Natural killer cell (primary cell): ENCODE measurements at places on chromosomes 11 and 22.

- no peaks in the 10 kb centered on the region for H3K36me3 ChIP-seq
- no peaks in the 10 kb centered on the region for H3K27me3 ChIP-seq
- DNase-seq, result no peak
- peaks cover 6% of the 10 kb centered on the region for H3K4me1 ChIP-seq
- no peak overlapping the region for H3K27ac ChIP-seq
- H3K4me3 ChIP-seq, result no peak overlapping the region
Measured at GRCh38 chr11:69004411-69005182, 8.4 kb downstream of the MRGPRF start.

GRCh38 chr22:44646668-44647067, 55.3 kb upstream of the PRR5 start:
- no peak overlapping the region for H3K4me3 ChIP-seq
- no peaks in the 10 kb centered on the region for H3K4me1 ChIP-seq
- no peak overlapping the region for H3K27ac ChIP-seq
- H3K27me3 ChIP-seq, result no peaks in the 10 kb centered on the region
- no peak for DNase-seq
- H3K36me3 ChIP-seq, result no peaks in the 10 kb centered on the region

DNA sequence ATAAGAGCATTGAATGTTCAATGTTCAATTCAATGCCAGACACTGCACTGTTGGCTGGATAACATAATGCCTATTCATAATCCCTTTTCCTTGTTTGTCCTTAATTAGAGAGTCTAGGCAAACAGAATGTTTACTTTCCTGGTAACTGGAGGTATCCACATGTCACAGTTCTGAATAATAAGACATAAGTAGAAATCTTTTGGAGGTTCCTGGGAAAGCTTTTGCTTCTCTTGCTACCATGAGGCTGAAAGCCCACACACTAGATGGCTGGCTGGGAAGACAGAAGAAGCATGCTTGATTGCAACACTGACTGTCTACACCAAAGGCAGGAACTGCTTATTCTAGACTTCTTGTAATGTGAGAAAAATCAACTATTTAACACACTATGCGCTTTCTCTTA, 79.5 kb downstream of the GAB2 start:
- H3K4me1 ChIP-seq, result no peaks in the 10 kb centered on the region
- no peak overlapping the region for H3K4me3 ChIP-seq
- no peak for DNase-seq
- no peaks in the 10 kb centered on the region for H3K27me3 ChIP-seq

DNA sequence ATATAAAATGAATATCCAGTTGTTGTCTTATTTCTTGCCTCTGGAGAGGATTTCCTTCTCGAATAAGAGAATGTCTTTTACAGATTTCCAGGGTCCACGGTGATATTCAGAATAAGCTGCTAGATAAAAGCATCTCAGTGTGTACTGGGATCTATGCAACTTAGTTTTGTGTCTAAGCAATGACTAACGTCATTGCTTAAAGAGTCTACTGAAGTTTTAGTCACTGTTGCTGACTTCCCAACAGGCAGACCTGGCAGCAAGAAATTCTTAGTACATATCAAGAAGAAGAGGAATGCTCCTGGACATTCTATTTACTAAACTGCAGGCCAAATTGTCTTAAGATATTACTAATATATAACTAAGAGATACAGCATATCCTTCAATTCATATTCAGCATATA, 70.3 kb downstream of the SOX6 start:
- H3K36me3 ChIP-seq, result no peaks in the 10 kb centered on the region
- no peaks in the 10 kb centered on the region for H3K4me1 ChIP-seq
- no peaks in the 10 kb centered on the region for H3K27me3 ChIP-seq

DNA sequence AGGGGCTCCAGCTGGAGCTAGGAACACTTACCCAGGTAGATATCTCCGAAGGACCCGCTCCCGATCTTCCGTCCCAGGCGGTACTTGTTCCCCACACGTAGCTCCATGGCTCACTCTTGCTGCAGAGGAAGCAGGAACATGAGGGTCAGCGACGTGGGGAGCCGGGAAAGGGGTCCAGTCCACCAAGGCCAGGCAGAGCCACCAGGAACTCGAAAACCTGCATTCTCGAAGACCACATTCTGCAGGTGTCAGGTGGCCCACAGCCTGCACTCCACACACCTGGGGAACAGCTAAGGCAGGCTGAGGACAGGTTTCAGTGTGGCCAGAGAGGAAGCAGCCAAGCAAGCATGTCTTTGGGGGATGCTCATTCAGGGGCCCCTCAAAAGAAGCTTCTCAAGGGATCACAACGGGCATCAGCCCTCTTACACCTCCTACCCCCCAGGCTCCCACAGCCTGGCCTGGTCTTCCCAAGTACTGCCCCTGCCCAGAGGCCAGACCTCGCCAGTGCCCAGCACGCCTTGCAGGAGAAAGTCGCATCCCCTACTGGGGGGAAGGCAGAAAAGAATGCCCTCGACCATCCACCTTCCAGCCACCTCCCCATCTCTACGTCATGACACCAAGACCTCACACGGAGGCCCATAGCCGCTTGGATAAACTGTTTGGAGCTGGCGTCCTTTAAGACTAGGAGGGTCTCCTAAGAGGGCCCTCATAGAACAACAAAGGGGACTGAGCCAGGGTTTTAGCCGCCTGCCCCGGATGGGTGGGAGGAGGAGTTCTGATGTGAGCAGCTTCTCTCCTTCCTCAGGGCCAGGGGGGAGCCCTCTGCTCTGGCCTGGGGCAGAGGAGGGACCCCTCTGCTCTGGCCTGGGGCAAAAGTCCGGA, 2.9 kb downstream of the CSNK1E start:
- DNase-seq, result peak; percentile 41
- no peak overlapping the region for H3K4me3 ChIP-seq
- H3K27me3 ChIP-seq, result no peaks in the 10 kb centered on the region
- peak overlapping the region; percentile 79 for H3K27ac ChIP-seq

DNA sequence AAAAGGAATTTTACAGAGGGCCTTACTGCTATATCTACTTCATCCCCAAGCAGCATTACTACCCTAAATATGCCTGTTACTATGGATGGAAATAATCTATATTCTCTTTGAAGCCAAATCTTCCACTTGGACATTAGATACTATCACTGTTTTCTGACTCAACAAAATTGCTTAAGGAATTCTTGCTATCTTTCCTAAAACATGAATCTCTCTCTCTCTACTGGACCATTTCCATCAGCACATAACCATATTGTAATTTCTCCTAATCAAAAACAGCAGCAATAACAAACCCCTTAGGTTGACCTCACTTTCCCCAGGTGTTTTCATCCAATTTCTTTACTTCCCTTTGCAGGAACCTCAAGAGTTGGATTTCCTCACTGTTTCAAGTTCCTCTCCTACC, 67.9 kb upstream of the BLID start:
- H3K4me3 ChIP-seq, result no peak overlapping the region
- H3K27me3 ChIP-seq, result no peaks in the 10 kb centered on the region
- H3K36me3 ChIP-seq, result no peaks in the 10 kb centered on the region
- H3K4me1 ChIP-seq, result no peaks in the 10 kb centered on the region
- no peak overlapping the region for H3K27ac ChIP-seq
- DNase-seq, result no peak

DNA sequence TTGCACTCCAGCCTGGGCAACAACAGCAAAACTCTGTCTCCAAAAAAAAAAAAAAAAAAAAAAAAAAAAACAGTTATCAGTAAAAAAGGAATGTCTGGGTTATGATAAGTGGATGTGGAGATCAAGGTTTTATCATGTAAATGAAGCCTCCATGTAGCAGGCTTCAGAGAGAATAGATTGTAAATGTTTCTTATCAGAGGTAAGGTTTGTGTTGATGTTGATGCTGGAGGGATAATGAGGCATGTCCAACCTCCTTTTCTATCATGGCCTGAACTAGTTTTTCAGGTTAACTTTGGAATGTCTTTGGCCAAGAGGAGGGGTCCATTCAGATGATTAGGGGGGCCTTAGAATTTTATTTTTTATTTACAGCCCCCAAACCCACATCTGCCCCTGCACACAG, 35.4 kb upstream of the TREH start:
- DNase-seq, result no peak
- no peaks in the 10 kb centered on the region for H3K27me3 ChIP-seq
- no peak overlapping the region for H3K4me3 ChIP-seq
- no peaks in the 10 kb centered on the region for H3K36me3 ChIP-seq

- no peaks in the 10 kb centered on the region for H3K27me3 ChIP-seq
- H3K4me3 ChIP-seq, result no peak overlapping the region
- peaks cover 10% of the 10 kb centered on the region for H3K4me1 ChIP-seq
- no peak for DNase-seq
Measured at GRCh38 chr22:21054714-21055563, 9.2 kb downstream of the LRRC74B start.

- no peaks in the 10 kb centered on the region for H3K4me1 ChIP-seq
- H3K4me3 ChIP-seq, result no peak overlapping the region
- no peaks in the 10 kb centered on the region for H3K27me3 ChIP-seq
- DNase-seq, result no peak
- H3K36me3 ChIP-seq, result no peaks in the 10 kb centered on the region
Measured at GRCh38 chr11:71239581-71239980, 12.8 kb downstream of the SHANK2 start.

DNA sequence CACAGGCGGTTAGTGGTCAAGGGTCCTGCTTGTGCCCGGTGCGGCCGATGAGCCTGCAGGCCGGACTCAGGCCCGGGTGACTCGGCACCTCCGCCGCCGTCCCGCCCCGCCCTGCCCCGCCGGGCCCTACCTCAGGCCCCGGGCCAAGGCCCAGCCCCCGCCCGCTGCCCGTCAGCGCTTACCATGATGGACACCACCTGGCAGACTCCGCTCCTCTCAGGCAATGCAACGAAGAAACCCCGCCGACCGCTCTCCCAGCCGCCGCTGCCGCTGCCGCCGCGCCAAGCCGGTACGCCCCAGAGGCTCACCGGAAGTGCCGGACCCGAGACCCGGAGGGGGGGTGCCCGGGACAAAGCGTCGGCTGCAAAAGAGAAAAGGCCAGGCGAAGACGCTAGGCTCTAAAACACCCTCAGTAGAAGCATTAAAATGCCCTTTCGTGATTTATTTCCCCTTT, at the start of gene UFD1:
Gene UFD1, minus strand, starts transcription at position 293 of the 454 bp plus-strand sequence. Its CDS starts 108 bp downstream, at position 185.
- peak within 1 kb of the TSS; percentile 98 for H3K27ac ChIP-seq
- H3K27me3 ChIP-seq, result no peaks in the 10 kb centered on the region
- DNase-seq, result peak; percentile 86
- peak within 1 kb of the TSS; percentile 59 for H3K4me3 ChIP-seq

- DNase-seq, result peak; percentile 65
- H3K27ac ChIP-seq, result no peak overlapping the region
- H3K4me3 ChIP-seq, result no peak overlapping the region
- H3K4me1 ChIP-seq, result no peaks in the 10 kb centered on the region
Measured at GRCh38 chr11:120235024-120235628, 4.8 kb upstream of the POU2F3 start.

DNA sequence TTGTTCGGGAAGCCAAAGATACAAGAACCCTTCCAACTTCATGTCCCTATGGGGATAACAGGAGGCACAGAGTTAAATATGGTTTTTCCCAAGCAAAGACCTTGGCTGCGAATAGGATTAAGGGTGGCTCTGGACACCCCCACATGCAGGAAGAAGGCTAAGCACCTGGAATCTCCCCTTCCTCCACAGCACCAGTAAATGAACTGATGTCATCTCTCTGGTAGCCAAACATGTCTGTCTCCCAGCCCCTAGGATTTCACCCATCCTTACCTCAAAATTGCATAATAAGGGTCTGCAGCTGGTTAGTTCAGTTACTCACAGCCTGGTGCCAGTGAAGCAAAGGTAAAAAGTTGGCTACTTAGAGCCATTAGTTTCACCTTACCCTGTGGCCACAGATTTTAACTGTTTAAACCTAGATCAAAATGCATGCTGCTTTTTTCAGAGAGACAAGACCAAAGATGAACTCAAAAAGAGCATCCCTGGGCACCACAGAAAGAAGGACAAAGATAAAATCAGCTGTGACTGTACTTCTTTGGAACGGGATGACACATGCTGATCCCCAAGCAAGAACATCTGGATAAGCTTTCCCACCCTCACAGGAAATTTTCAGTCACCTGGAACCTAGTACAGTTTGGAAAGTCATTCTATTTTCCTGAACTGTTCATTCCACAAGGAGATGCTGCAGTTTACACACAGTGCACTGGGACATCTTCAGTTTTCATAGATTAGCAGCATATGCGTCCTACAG, 77.2 kb upstream of the AKIP1 start:
- no peak overlapping the region for H3K4me3 ChIP-seq
- H3K27me3 ChIP-seq, result peaks cover 2% of the 10 kb centered on the region
- no peaks in the 10 kb centered on the region for H3K36me3 ChIP-seq
- DNase-seq, result no peak

DNA sequence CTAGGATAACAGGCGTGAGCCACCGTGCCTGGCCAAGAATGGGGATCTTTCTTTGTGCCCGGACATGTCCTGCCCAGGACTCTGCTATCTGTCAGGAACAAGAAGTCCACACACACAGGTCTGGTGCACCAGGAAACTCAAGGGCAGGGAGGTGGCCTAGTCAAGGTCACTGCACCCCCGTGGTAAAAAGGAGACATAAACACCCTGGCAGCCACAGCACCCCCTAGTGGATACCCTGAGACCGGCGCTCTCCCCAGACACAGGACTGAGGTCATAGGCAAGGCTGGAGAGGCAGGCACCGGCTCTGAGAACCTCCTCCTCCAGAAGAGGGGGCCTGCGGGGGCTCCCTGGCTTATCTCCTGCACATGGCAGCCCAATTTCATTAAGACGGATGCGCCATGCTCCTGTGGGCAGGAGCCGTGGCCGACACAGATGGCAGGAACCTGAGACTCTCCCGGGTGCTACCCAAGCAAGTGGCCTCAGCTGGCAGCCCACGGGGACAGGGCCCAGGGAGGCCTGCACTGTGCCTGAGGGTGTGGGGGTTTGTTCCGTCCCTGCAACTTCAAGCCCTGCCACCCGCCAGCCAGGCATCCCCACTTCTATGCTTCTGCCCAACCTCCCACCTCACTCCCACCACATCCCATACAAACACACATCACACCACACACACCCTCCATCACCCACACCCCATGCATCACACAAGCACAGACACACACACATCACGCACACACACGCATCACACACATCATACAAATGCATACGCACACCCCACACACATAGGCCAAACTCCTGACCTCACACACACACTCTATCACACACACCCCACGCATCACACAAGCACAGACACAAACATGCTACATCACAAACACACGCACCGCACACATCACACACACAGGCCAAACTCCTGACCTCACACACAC, 19.6 kb downstream of the MACROD1 start:
- no peak overlapping the region for H3K4me3 ChIP-seq
- H3K27ac ChIP-seq, result no peak overlapping the region
- H3K4me1 ChIP-seq, result peaks cover 8% of the 10 kb centered on the region
- H3K27me3 ChIP-seq, result no peaks in the 10 kb centered on the region
- DNase-seq, result peak; percentile 79
